SHP77 (cell line): ENCODE measurements at places on chromosomes 11 and 22.

DNA sequence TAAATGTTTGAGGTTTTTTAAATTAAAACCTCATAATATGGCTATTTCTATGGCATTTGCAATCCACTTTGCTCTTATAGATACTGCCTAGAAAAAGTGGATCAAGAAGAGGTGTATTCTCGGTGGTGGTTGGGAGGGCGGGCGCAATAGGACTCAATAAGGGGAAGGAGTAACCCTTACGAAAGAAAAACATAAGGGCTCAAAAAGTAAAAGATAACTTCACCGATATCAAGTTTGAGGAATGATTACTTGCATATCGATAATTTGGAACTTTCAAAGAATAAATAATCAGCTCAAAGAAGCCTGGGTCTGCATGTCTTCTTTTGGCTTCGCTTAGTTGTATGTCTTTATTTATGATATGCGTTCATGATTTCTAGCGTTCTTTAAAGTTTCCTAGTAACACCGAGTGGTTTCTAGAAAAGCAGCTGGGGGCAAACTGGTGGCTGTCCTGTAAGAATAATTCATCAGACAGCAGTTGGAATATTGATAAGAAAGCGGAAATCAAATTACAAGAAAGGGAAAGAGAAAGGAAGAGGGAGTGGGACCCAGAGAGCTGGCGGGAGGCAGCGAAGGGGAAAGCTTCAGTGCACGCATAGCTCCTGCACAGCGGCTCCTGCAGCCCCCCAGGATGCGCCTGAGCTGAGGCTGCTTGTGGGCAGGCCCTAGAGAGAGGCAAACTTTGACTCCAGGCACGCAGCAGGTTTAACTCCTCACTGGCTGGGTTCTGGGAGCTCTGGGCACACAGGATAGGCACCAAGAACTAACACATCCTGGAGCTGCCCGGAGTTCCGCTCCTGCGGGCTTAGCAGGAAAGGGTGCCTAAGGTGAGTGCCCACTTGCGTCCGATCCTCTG, 9.1 kb upstream of the FLI1 start:
- no peak for DNase-seq

DNA sequence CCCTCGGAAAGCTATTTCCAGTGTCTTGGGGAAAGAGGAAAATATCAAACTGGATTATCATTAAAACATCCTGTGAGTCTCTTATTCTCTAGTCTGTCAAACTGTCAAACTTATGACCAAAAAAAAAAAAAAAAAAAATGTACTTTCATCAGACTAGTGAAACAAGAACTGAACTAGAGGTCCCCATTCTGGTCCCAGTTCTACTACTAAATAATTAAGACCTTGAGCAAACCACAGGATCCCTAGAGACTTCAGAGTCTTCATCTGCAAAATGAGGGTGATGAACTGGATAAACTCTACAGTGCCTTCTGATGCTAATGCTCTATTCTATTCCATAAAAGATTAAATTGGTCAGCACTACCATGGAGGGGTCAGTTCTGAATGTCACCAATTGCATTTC, 105.8 kb downstream of the SERGEF start:
- DNase-seq: no peak

DNA sequence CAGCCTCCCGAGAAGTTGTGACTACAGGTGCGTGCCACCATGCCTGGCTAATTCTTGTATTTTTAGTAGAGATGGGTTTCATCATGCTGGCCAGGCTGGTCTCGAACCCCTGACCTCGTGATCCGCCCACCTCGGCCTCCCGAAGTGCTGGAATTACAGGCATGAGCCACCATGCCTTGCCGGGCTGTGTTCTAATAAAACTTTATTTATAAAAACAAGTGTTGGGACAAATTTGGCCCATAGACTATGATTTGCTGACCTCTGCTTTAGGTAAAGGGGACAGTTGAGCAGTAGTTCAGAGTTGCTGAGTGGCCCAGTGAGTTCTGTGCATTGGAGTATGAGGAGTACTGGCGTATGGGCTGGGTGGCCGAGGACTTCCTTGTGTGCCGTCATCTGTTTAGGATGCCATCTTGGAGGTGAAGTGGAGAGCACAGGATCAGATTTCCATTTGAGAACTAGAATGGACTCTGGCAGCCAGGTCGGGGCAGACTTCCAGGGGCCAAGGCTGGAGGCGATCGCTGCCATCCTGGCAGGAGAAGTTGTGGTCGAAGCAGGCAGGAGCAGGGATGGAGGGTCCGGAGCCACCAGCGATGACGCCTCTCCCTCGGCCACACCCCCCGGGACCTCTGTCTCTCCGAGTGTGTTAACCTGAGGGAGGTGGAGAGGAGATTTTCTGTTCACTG, 43.8 kb downstream of the FBLN1 start:
- DNase-seq: no peak

DNA sequence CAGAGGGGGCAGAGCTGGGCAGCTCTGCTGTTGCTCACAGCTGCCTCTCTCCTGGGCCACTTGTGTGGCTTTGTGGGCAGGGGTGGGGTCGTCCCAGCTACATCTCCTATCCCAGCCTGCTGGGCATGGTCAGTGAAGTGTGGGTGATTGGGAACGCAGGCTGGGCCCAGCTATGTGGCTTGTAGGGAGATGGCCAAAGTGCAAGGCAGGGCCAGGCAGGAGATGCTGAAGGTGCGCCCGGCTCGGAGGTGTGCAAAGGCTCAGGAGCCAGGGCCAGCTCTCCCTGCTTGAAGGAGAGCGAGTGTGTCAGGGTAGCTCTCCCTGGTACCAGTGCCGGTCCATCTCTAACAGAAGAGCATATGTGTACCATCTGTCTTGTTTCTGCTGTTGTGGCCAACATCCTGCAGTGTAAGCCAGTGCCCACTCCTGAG, 8.4 kb upstream of the RANBP1 start:
- no peak for DNase-seq

- DNase-seq: no peak
These were observed 17.1 kb downstream of the MAFF start for GRCh38 chr22:38218661-38219622.

- DNase-seq: no peak
These were observed 263.6 kb upstream of the NCAM1 start for GRCh38 chr11:112697391-112698178.

GRCh38 chr22:29964776-29965175, 81.8 kb downstream of the MTMR3 start:
- DNase-seq: no peak

GRCh38 chr22:38833061-38833460, 10.8 kb downstream of the NPTXR start:
- no peak for DNase-seq

GRCh38 chr11:125176866-125177265, 12.3 kb downstream of the PKNOX2 start:
- DNase-seq: no peak

- DNase-seq: no peak
These were observed 21.3 kb upstream of the CWF19L2 start for GRCh38 chr11:107478922-107479321.

- DNase-seq: no peak
These were observed 742 bp upstream of the BBOX1 start for GRCh38 chr11:27039873-27040272.

DNA sequence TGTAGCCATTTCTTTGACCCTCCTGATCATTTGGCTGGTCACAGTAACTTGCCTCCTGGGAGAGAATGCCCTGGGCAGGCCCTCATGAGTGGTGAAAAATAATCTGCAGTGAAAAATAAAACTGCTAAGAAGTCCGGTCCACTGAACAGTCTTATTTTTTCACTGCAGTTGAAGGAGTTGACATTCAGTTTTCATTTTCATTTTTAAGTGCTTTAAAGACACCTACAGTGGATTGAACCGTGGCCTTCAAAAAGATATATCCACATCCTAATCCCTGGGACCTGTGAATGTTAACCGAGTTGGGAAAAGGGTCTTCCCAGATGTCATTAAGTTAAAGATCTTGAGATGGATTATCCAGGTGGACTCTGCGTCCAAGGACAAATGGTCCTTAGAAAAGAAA, 153.6 kb upstream of the GRK3 start:
- DNase-seq: no peak

DNA sequence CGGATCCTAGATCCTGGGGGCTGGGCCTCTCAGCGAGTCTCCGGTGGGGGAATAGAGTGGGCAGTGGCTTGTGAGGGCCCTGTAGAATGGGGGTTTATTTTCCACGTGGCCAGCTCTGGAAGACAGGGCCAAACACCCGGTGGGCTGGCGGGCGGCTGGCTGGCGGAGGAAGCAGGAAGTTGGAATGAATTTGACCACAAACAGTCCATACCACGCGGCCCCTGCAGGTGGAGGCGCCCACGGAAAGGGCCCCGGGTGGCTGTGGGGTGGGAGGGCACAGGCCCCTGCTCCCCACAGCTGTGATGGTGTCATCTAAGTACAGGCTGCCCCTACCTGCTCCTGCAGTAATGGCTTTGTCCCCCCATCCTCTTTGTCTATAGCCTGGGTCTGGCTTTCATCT, 15.1 kb downstream of the MCAT start:
- DNase-seq: no peak

GRCh38 chr11:94771390-94771789, 3.2 kb downstream of the AMOTL1 start:
- DNase-seq: no peak

DNA sequence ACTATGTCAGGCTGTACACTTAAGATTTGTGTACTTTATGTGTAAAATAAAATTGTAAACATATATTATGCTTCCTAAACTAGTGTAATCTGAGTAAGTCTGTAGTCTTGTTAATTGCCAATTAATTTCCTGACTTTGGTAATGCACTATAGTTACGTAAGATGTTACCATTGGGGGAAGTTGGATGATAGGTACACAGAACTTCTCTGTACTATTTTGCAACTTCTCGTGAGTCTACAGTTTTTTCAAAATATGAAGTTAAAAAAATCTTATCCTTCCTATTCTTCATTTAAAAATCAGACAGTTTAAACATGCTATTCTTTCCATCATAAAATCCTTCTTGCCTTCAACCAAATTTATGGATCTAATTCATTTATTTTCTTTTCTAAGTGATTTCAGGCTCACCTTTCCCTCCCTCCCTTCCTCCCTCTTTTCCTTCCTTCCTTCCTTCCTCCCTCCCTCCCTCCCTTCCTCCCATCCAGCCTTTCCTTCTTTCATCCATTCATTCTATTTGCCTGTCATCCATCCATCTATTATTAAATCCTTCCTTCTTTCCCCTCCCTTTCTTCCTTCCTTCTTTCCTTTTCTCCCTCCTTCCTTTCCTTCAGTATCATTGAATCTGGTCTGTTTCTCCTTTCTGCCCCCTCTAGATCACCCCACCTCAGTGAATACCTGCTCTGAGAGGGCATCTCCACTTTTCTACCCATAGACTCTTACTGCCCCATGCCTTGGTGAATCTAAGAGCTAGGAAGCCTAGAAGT, 22.1 kb upstream of the ASCC2 start:
- no peak for DNase-seq

DNA sequence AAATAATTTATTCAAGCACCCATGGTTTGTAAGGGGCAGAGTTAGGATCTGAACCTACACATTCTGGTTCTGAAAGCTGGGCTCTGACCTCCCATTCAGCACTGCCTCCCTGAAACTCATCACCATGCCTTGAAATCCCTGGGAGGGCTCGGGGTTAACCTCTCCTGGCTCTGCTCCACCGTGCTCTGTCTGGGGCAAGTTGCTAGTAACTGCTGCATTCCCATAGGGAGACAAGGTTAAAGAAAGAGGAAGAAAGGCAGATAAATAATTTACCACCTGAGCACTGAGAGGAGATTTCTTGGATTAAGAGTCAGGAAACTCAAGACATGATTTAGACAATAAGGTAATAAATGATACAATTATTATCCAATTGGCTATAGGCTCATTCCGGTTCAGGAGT, 199.3 kb downstream of the KIF18A start:
- DNase-seq: no peak

GRCh38 chr11:122183933-122184332, 67.9 kb upstream of the BLID start:
- DNase-seq: no peak

GRCh38 chr22:39900306-39901227, at the start of gene GRAP2:
Gene GRAP2 (plus strand): TSS chr22:39901084. CDS start chr22:39947107, 46,023 bp downstream.
- DNase-seq: no peak

GRCh38 chr11:122095681-122096262, 20.2 kb downstream of the BLID start:
- DNase-seq: no peak

DNA sequence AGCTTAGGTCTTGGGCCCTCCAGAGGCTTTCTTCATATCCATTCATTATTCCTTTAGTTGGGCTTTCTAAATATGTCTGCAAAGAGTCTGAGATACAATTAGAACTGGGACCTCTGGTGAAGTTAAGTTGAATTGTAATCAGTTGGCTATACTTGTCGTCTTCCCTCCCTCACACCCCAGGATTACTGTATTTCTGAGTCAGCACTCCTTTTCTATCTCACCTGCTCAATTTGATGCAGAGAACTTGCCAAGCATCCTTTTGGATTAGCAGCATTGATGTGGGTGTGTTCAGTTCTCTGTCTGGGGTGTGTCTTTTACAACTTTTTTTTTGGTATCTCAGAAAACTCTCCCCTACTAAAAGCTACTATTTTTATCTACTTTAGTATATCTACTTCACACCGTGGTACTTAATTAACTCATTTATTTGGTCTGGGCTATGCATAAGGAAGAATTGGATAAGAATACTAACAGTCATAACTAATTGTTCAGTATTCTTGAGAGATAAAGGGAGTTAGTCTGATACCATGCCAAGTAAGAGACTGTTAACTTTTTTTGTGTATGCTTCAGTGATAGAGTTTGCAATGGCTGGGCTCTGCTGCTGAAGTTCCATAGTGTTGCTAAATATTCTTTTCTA, 15.1 kb downstream of the CTNND1 start:
- no peak for DNase-seq

- DNase-seq: no peak
These were observed 19.5 kb downstream of the TSPAN32 start for GRCh38 chr11:2321311-2321683.
